Activated CD8-positive, alpha-beta memory T cell treated with anti-CD3 and anti-CD28 coated beads for 24 hours (primary cell): ENCODE measurements at places on chromosomes 13 and 19.

- peak; percentile 55 for DNase-seq
Measured at GRCh38 chr13:31037874-31038500, 105.5 kb downstream of the TEX26 start.

GRCh38 chr13:44810061-44810840 is 179.0 kb downstream of the NUFIP1 start:
- DNase-seq: no peak

GRCh38 chr19:36501973-36502372 is 12.6 kb upstream of the ZNF566 start:
- DNase-seq: no peak

GRCh38 chr13:107373551-107373950 is 805.6 kb upstream of the ARGLU1 start:
- DNase-seq: no peak

DNA sequence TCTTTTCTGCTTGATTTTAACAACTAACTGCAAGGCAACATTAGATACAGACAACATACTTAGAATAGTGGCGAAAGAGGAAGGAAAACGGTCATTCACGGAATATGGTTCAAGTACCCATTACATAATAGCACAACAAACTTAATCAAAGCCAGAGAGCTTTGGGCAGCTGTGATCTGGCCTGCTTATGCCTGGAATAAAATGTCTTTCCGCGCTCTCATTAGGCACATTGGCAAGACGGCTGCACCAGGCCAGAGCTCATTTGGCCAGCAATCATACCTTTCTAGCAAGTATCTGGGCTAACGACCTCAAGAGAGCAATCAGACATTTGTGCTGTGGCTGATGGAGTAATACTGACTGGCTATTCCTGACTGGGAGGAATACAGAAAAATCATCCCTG is 112.8 kb downstream of the NALCN start:
- DNase-seq: no peak

- no peak for DNase-seq
Measured at GRCh38 chr13:31367410-31367809, 167.6 kb downstream of the B3GLCT start.

DNA sequence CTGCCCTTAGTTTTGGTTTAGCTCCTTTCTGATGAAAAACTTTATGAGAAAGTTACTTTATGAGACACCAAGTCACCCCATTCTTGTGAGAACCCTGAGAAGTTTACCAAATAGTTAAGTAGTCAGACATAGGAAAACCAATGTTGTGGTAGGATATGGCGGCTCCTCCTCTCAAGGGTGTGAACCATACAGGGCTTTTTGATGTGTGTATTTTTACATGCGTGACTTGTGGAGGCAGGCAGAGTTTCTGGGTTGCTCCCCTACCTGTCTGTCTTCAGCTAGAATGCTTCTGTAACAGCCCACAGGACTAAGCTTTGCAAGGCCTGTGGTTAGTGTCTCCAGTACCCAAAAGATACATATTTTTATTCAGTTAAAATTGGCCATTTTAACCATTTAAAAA is 18.3 kb downstream of the UBAC2 start:
- DNase-seq: peak; percentile 66

DNA sequence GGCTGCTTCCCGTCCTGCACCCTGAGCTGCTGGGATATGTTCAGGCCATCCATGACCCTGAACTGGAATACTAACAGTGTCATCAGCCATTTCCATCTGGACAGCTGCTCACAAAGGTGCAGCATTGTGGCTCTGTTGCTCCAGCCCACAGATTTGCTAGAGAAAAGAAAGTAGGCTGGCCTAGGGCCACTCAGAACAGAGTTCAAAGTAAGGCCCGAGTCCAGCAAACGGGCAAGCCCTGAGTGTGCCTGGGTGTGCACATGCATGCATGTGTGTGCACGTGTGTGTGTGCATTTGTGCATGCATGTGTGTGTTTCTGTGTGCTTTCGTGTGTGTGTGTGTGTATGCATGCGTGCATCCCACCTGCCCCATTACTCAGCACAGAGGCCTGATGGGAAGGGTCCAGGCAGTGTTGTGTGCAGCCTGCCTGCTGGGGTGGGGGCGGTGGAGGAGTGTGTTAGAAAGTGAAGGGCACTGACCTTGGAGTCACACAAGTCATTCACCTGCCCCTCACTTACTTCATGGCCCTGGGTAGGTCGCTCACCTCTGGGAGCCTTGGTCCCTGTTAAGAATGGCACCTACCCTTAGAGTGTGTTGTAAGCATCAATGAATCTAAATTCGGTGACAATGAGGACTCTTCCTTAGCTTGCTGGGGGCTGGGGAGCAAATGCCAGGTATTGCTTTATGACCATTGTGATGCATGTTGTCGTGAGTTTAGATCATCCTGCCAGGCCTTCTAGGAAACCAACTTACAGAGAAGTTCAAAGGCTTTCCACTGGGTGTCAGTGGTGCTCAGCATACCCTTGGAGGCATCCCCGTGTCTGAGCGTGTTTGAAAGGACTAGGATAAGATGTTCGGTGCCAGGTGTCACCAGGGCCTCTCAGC is 53.2 kb downstream of the GPR12 start:
- DNase-seq: peak; percentile 68

DNA sequence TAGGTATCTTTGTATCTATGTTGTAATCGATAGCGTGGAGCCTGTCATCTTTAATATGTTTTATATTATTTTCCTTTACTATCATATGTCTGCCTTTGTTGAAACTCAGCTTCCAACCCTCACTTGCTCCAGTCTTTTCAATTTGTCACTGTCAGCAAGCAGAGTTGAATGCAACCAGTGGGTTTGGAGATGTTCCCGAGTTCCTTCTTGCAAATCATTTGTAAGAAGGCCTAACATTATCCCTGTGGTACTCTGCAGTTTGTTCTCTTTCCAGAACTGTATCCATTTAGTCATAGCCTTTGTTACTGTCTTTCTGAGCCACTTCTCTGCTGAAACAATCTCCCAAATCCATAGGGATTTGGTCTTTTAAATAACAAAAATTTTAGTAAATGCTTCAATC is 41.8 kb downstream of the RNASEH2B start:
- DNase-seq: no peak

DNA sequence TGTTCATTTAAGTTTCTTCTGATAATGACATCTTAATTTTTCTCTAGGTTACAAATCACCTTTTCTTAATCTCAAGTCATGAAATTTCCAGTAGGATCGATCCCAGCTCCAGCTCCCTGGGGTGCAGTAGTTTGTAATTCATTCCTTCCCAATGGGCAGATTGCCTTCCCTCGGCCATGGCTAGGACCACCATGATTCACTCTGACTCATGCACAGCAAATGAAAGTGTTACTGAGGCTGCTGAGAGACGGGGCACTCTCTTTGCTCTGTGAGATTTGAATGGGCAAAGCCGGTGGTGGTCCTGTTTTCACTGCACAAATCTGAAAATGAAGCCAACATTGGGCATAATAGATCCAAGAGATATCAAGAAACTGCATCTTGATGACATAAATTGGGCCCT is 202.8 kb upstream of the IRS2 start:
- no peak for DNase-seq

DNA sequence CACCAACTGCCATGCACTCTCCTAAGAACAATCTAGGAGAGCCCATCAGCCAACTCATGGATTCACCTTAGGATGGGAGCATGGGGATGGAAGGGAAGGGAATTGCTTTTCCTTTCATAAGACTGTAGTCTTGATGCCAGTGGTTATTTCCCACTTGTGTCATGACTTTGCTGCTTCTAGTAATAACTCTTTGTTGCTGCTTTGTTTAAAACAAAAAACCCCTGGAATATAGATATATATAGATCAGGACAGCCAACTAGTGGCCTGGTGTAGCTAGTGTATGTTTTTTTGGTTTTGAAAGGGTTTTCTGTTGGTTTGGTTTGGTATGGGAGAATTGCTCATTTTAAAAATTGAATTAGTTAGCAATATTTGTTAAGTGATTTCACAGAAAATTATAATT is 39.3 kb upstream of the KCTD4 start:
- no peak for DNase-seq

DNA sequence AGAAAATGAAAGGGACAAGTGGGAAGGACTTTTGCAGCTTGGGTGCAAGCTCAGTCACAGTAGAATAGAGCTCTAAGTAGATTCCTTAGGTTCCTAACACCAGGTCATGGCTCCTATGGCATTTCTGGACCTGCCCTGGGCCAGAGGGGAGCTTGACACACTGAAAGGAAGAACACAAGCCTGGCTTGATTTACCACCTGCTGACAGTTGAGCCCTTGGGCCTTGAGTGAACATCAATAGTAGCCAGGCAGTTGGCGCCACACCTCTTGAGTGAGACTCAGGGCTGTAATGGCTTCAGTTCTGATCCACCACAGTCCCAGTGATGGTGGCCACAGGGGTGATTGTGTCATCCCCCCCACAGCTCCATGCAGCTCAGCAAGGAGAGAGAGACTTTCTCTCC is 221.9 kb upstream of the PCDH17 start:
- no peak for DNase-seq

- peak; percentile 88 for DNase-seq
Measured at GRCh38 chr13:40664350-40665125, 1.9 kb downstream of the FOXO1 start.

DNA sequence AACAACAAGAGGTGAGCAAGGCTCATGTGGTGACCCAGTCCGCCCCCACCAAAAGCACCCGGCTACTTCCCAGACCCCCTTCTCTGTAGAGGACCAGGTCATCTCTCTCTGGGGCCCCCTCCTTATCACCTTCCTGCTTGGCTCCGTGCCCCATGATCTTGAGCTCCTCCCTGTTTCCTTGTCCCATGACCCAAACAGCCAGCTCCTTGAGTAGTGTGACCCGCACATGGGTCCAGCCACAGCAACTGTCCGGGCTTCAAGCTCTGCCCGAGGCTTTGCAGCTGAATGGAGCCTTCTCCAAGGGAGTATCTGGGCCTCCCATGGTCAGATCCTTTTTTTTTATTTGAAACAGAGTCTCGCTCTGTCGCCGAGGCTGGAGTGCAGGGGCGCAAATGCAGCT is 61.8 kb downstream of the MYO9B start:
- no peak for DNase-seq

DNA sequence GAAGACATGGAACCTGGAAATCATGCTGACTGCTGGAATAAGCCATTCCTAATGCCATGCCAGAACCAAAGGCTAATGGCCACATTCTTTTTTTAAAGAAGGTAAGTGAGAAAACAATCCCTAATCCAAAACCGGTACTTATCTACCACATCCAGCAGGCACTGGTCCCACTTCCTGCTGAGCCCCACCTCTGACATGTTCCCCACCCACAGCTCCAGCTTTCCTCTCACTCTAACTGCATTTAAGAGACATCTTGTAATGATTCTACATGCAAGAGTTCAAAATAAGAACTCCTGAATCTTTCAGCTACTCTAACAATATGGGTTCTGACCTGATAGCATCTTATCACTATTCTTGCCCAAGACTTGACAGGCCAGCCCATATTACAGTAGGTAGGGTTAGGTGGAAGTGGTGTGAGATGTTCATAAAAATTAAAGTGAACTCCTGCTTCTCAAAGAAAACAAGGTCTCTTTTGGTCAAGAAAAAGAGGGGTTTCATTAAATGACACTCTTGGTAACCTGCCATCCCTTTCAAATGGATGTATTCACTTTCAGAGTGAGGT is 41.9 kb downstream of the N4BP2L2 start:
- no peak for DNase-seq

DNA sequence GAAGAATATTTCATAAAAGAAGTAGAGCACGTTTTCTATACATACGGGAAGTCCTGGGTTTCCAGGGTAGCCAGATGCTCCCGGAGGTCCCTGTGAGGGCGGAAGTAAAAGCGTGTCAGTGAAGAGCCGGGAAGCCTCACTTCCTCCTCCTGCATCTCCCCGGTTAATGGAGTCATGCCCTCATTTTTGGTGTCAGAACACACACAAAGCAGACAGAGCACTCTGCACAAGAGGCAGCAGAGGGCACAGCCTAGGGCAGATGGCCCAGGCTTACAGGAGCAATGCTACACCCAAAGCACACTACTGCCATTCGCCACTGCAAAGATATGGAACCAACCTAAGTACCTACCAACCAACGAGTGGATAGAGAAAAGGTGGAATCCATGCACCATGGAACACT is 94.4 kb downstream of the COL4A1 start:
- DNase-seq: no peak

DNA sequence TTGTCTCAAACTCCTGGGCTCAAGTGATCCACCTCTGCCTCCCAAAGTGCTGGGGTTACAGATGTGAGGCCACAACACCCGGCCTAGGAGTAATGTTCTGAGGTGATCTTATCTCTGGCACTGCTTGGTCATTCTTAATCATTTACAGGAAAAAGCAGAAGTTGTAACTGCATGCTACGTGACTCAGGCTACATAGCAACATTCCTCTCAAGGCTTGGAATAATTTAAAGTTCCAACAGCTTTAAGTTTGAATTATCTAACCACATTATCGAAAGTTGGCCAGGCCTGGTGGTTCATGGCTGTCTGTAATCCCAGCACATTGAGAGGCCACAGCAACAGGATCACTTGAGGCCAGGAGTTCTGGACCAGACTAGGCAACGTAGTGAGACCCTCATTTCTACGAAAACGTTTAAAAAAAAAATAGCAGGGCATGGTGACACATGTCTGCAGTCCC is 3.9 kb upstream of the B9D2 start:
- DNase-seq: no peak

DNA sequence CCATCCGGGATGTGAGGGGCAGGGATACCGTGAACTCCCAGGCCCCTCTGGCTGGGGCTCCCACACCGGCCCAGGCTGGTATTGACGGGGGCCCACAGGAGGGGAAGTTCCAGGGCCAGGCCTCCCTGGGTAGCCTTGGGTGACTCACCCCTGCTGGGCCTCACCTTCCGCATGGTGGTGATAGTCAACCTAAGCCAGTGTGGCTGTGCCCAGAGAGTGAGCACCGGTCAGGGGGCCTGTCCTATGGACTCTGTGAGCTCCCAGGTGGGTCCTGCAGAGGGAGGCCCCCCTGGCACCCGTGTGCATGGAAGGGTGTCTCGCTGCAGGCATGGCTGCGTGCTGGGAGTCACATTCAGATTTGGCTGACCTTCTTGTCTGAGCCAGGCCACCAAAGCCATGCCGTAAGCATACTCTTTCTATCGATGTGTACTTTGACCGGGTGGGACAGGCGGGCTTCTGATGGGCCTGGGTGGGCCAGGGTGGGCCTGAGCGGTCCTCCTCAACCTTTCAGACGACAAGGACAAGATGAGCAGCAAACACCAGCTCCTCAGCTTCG is 27.6 kb downstream of the DHX34 start:
- DNase-seq: no peak

- no peak for DNase-seq
Measured at GRCh38 chr13:32663660-32664059, 77.4 kb downstream of the PDS5B start.

- DNase-seq: no peak
Measured at GRCh38 chr19:1658150-1659083, 6.0 kb upstream of the TCF3 start.

DNA sequence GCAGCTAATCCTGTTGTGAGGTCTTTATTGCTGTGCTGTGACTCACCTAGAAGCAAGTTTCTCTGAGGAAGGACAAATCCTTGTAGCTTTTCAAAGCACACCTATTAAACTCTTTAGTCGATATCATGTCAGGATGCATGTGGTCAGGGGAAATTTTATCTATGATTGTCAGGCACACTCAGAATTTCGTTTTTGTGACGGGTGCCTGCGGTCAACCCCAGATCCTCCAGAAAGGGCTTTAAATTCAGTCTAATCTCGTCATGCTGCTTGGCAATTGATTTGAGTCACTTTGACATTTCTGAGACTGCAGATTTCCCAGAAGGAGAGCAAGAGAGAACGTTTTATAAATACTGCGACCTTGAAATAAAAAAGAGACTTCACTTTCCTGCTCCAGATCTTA is 316.9 kb downstream of the FGF9 start:
- DNase-seq: no peak

- DNase-seq: no peak
Measured at GRCh38 chr13:65063753-65064152, 2166.4 kb downstream of the PCDH9 start.
